Epithelial cell of esophagus (primary cell): ENCODE measurements at places on chromosomes 4 and X.

GRCh38 chr4:139297001-139297410, 4.3 kb upstream of the NAA15 start:
- DNase-seq = peak; percentile 98

- DNase-seq = peak; percentile 69
Observed at GRCh38 chr4:96035727-96036126, 195.8 kb downstream of the PDHA2 start.

DNA sequence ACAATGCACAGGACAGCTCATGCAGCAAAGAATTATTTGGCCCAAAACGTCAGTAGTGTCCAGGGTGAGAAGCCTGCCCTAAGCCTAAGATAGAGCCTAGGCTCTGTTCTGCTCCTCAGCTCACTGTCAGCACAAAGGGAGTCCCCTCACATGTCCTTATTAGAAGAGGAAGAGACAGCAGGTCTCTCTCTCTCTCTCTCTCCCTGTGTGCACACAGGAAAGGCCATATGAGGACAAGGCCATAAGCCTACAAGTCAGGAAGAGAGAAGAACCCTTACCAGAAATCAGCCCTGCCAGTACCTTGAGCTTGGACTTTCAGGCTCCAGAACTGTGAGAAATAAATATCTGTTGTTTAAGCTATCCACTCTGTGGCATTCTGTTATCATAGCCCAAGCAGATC, 20.4 kb downstream of the FAM184B start:
- no peak for DNase-seq

GRCh38 chrX:133670383-133670782, 255.1 kb upstream of the GPC4 start:
- DNase-seq = peak; percentile 42

DNA sequence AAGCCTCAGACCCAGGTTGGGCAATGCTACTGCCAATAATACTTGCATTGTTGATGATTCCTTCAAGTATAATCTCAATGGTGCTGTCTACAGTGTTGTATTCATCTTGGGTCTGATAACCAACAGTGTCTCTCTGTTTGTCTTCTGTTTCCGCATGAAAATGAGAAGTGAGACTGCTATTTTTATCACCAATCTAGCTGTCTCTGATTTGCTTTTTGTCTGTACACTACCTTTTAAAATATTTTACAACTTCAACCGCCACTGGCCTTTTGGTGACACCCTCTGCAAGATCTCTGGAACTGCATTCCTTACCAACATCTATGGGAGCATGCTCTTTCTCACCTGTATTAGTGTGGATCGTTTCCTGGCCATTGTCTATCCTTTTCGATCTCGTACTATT, 7.4 kb downstream of the LPAR4 start:
- no peak for DNase-seq

GRCh38 chr4:137749466-137749865, 217.2 kb upstream of the PCDH18 start:
- peak; percentile 33 for DNase-seq

GRCh38 chr4:104490770-104491480, 3.8 kb downstream of the CXXC4 start:
- DNase-seq = peak; percentile 57

DNA sequence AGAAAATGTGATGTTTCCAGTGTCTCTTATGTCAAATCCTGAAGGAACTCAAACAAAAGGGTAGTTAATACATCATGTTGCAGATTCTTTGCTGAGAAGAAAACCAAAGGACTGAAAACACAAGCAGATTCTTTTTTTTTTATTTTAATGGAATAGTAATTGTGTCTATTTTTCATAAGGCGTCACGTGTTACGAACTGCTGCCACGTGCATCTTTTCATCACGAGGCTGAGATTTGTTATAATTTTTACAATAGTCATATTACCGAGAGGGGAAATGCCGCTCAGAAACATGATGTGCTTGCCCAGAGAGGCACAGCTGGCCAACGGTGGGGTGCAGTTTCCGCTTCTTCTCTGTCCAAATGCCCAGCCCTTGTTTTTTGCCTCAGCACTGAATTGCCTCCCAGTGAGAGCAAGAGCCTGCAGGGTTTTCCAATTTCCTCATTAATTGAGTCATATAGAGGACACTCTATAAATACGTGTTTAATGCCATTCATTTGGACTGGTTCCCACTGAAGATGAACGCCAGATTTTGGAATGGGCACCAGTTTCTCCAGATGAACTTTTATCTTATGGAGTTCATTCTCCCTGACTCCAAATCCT, 225.3 kb downstream of the STK32B start:
- no peak for DNase-seq

GRCh38 chrX:10922835-10923234, 188.3 kb upstream of the HCCS start:
- DNase-seq = no peak

DNA sequence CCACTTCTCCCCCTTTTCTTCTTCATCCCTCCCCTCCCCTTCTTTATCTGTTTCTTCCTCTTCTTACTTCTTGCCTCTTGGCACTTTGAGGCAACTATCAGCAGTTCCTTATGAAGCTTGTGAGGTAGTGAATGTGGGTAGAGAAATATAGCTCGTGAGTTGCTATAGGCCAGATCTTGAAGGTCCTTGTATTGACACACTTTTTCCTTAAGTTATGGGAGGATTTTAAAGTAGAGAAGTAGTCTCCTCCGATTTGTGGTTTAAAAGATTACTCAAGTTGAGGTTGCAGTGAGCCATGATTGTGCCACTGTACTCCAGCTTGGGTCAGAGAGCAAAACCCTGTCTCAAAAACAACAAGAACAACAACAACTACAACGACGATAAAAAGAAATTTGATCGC, 3.4 kb upstream of the RRAGB start:
- no peak for DNase-seq

DNA sequence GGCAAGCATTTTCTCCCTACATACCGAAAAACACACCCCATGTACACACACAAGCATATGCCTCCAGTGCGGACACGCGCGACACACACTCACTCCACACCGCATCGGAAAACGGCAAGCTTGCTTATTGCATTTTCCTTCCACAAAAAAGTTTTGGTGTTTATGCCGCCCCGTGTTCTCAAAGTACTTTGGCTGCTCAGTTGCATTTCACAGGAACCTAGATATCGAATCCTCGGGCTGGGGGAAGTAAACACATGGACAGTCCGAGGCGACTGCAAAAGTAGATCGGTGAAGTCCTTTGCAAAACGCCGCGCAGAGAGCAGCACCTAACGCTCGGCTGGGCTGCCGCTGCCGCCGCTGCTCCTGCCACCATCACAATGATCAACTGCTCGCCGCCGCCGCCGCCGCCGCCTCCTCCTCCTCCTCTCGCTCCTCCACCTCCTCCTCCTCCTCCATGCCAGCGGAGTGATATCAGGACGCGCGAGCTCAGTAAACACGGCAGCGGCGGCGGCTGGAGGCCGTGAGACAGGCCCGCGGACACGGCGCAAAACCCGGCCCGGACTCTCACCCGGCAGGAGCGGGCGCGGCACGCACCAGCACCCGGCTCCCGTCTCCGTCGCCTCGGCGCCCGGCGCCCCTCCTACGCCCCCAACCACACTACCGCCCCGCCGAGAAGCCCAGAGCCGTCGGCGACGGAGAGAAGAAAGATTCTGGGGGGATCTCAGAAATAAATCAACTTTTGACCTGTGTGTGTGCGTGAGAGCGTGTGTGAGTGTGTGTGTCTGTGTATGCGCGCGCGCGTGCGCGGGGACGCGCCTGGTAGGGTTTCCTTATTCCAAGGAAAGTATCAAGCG, at the start of gene MAML3:
Gene MAML3 (minus strand): TSS at position 467 of the 854 bp plus-strand sequence. CDS start 857 bp downstream, outside the sequence.
- peak; percentile 98 for DNase-seq

DNA sequence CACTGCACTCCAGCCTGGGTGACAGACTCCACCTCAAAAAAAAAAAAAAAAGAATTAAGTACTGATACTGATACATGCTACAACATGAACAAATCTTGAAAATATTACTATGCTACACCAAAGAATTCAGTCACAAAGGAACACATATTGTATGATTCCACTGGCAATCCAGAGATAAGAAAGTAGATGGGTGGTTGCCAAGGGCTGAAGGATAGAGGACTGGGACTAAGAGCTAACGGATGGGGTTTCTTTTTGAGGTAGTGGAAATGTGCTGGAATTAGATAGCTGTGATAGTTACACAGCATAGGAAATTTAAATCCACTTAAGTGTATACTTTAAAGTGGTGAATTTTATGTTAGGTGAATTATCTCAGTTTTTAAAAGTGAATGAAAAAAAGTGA, 12.5 kb downstream of the ATP11C start:
- DNase-seq = no peak

DNA sequence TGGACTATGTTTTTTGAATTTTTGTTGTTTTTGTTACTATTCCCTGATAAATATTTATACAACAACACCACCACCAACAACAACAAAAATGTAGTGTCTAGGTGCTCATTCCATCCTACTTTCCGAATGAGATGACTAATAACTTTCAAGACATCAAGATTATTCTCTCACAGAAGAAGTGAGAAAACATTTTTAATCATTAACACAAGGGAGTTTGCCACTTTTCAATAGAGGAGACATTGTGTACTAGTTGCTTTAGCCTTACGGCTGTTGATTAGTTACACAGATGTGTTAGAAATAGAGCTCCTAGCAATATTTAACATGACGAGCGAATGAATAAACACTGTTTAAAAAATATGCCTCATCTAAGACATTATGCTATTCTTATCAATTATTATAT, 898.8 kb downstream of the C4orf33 start:
- DNase-seq = no peak

DNA sequence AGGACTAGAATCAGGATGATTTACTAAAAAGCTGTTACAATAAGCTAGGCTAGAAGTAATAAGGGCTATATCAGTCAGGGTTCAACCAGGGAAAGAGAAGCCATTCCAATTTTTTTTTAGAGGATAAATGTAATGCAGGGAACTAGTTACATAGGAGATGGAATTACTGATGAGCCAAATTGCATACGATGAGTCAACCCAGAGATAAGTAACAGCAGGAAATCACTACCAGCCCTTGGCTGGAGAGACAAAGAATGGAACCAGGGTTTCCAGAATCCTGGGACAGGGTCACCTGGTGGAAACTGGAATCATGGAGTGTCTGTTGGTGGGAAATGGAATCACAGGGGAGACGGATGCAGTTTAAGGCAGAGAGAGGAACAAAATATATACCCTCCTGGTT, 13.1 kb upstream of the MAGEA4 start:
- DNase-seq = peak; percentile 9

DNA sequence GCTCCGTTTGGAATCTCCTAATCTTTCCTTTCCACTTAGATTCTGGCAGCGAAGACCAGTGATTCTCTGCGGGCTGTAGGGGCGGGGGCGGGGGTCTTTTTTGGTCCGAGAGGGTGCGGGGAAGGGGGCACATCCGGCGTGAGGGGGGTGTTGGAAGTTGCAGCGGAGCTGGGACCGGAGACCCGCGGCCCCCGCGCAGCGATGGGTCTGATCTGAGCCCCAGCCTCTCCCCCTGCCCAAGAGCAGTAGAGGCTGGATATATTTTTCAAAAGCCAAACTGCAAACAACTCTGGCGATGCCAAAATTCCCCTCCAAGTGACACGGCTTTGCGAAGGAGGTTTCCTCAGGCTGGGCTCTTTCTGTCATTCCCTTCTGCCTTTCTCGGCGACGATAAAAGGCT, 355 bp downstream of the GRID2 start:
- no peak for DNase-seq

- no peak for DNase-seq
Observed at GRCh38 chr4:170307182-170307581, 217.4 kb upstream of the AADAT start.

GRCh38 chr4:155911905-155912304, 8.4 kb downstream of the TDO2 start:
- peak; percentile 9 for DNase-seq

DNA sequence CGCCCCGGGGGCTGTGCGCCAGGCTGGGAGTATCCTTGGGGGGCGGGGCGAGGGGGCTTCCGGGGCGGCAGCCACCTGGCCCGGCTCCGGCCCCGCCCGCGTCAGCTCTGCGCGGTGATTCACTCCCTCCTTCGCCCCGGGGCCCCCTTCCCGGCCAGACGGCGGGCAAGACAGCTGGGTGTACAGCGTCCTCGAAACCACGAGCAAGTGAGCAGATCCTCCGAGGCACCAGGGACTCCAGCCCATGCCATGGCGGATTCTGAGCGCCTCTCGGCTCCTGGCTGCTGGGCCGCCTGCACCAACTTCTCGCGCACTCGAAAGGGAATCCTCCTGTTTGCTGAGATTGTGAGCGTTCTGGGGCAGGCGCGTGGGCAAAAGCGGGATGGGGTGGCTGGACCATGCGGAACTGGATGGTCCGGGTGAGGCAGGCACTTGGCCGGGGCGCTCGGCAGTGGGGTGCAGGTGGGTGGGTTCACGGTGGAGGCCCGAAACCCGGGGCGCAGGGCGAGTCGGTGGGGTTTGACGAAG, at the start of gene PLP2:
Gene PLP2 (plus strand): TSS at position 147 of the 528 bp plus-strand sequence. CDS start 103 bp downstream, at position 250.
- DNase-seq = peak; percentile 78

DNA sequence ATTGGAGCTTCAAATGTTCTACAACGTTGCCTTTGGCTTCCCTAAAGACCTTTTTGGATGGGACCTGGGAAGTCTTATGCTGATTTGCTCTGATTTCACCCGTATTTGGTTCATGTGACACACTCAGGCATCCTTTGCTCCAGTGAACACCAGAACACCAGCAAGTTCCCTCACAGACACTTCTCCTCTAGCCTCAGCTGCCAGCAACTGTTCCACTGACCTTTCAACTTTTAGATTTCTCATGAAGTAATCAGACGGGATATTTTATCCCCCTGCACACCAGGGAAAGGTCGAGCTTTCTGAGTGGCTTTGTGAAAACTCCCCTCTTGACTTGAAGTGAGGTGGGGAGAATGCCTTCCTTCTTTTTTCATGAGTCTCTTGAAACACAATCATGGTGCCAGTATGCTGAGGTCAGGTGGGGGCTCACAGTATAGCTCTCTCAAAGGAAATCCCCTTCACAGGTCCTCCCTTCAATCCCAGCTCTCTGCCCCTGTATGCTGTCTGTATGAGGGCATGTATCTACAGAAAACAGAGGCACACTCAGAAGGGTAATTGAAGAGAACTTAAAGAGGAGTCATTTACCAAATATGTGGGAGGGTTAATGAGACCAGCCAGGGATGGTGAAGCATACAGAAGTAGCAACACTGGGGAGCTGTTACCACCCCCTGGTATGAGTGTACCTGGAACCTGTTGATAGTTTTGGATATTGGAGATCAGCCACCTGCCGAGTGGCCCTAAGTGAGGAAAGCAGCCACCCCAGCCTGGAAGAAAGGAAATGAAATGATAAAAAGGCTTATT, 62.7 kb downstream of the FGFBP1 start:
- peak; percentile 80 for DNase-seq

- no peak for DNase-seq
Observed at GRCh38 chrX:120726294-120726693, 96.4 kb upstream of the C1GALT1C1 start.

DNA sequence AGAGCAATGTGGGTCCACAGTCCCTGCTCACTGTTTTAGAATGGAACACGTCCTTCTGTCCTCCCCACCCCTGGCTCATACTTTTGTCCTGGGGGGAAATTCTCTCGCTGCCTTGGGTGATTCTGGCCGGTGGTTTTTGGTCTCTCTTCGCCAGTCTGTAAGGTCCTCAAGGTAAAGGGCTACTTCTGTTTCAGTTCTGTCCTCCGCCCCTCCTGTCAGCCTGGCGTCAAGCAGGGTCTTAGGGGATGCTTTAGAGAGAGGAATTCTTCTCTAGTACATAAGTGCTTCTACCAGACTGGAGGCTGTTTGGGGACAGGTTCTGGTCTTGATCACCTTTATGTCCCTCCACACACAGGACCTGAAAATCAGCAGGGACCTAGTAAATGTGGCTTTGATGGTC, 617 bp upstream of the MRFAP1L1 start:
- DNase-seq = no peak

- no peak for DNase-seq
Observed at GRCh38 chr4:144090744-144091143, 49.8 kb downstream of the GYPA start.
